ENCODE measurements at places on chromosomes 6 and 20.

DNA sequence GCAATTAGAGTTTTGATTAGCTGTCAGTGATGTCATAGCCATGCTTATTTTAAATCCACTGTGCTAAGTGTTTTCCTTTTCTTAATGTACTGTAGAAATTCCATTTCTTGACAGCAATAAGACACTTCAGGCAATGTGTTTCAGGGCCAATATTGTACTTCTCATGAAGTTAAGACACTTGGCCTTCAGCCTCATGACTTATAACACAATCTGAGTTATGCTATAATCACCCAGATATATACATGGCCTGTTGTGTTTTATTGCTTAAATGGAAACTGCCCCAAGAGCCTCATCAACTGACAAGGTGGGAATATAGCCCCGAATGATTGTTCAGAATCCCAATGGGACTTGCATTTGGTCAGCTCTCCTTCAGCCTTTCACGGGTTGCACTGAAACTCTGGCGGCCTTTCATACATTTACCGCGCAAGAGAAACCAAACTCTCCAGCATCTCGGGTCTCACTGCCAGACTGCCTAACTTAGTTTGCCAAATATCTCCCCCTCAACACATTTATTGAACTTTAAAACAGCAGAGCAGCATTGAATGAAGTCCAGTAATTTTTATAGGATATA is 44.2 kb upstream of the TBX18 start:
- no peak for DNase-seq

DNA sequence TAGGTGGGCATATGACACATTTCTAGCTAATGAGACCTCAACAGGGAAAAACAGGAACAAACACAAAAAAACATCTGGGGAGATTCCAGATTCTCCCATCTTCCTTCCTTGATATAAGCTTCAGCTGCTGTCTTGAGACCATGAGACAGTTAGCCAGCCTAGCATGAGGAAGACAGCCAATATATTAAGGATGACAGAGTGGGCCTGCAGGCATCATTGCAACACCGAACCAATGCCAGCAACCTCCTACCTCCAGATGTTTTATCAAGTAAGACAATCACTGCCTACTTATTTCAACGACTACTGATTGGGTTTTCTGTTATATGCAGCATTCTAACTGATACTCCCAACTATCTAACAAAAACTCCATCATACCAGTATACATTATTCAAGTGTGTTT is 119.0 kb downstream of the ISM1 start:
- DNase-seq = no peak

- no peak for DNase-seq
Observed at GRCh38 chr6:40195428-40196134, 261.3 kb upstream of the MOCS1 start.

DNA sequence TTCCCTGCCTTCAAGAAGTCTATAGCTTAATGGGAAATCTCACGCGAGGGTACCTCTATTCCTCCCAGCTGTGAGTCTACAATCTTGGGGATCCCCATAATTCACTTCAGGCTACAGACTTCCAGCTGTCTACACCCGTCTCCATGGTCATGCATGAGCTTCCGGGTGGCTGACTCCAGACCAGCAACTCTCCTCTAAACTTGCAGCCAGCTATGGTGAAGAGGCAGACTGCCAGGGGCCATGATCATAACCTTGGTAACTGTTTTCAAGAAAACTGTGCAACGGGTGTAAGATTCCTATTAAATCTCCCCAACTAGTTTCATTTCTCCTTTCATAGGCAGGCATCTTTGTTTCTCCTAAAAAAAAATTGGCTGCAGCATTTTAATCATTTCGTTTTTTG is 534.4 kb upstream of the CHD6 start:
- no peak for DNase-seq

DNA sequence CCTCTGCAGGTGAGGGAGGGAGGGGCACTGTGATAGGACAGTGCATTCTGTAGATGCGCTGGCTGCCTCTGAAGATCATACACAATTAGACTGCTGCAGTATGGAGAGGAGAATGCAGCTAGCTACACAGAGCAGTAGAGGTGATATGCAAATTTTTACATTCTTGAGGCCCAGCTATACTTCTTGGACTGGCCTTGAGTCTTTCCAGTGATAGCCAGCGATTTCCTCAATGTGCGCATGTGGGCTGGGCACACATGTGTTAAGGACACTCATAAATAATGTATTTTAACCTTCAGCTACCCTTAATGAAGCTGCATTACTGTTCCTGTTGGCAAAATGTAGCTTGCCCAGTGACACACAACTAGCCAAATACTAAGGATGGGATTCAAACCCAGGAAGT is 19.0 kb downstream of the TTPAL start:
- DNase-seq = no peak

DNA sequence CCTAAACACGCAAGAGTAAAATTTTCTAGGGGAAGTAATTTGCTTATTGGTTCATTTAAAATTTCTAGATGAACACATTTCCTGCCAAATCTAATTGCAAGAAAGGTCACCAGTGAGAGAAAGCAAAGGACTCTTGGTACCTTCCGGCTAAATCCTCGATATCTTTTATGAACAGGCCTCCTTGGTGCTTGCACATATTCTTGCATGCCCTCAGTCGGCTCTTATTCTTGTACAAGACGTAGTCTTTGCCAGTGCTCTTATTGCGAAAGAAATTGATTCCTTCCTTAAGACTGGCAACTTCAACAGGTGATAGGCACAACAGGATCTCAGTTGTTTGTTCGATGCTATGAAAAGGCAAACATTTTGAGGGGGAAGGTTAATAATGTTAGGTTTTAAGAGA is 141.7 kb upstream of the CARMIL1 start:
- no peak for DNase-seq

DNA sequence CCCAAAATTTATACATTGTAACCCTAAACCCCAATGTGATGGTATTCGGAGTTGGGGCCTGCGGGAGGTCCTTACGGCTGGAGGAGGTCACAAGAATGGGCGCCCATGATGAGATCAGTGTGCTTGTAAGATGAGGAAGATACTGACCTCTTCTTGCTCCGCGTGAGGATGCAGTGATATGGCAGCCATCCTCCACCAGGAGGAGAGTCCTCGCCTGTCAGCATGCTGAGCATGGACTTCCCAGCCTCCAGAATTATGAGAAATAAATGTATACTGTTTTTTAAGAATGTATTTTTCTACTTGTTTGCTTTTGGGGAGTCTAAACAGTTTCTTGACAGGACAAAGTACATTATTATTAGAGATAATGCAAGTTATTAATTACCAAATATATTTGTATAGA is 8.7 kb upstream of the SYNDIG1 start:
- no peak for DNase-seq

DNA sequence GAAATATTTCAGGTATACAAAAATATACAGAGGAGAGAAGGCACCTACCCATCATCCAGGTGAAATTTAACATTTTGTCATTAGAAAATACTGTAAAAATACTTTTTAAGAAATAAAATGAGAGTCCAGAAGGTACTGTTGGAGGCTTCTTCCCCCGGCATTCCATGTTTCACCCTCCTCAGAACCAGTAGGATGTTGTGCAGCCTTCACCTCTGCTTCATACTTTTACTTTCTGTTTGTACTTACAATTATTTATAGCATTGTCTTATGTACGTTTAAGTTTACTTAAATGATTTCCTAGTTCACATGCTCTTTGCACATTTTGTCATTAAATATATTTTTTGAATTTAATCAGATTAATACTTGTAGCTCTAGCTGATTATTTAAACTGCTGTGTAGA is 30.9 kb downstream of the TMEM200A start:
- DNase-seq = no peak

DNA sequence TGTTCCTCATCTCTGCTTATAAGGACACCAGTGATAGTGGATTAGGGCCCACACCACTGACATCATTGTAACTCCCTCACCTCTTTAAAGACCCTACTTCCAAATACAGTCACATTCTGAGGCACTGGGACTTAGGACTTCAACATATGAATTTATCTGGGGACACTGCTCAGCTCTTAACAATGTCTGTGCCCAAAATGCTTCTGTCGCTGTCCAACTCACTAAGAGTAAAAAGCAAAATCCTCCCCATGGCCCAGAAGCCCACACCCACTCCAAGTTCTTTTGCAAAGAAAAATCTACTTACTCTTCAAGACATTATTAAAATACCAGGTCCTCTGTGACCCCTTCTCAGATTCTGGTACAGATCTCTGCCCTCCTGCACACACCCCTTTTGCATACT is 116.2 kb downstream of the TBC1D7 start:
- DNase-seq = no peak

DNA sequence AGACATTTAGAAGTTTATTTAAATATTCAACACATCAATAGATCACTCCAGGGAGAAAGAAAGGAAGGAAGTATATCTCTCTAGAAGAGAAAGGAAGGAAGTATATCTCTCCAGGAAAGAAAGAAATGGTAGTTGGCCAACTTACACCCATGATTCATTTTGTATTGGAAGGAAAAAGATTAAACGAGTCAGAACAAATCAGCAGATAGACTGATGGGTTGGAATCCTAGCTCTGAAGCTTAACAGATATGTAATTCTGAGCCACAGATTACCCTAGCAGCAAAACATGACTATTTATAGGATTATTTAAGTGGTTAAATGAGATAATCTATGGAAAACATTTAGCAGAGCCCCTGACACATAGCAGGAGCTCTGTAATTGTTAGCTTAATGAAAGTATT is 27.1 kb downstream of the COL12A1 start:
- no peak for DNase-seq

DNA sequence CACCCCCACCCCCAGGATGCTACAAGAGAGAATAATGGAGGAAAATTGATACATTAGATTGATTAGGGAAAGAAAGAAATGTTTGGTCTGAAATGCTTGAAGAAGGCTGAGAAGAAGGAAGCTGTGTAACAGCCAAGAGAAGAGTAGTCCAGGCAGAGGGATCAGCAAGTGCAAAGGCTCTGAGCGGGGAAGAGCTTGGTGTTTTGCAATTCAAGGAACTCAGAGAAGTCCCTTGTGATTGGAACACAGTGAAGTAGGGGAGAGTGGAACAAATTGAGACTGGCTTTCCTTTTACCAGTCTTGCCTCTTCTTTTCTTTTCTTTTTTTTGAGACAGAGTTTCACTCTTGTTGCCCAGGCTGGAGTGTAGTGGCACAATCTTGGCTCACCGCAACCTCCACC is 76.6 kb upstream of the CHD6 start:
- no peak for DNase-seq

Data from NCI-H510A (cell line).